AG09319 (cell line): ENCODE measurements at places on chromosomes 12 and 14.

DNA sequence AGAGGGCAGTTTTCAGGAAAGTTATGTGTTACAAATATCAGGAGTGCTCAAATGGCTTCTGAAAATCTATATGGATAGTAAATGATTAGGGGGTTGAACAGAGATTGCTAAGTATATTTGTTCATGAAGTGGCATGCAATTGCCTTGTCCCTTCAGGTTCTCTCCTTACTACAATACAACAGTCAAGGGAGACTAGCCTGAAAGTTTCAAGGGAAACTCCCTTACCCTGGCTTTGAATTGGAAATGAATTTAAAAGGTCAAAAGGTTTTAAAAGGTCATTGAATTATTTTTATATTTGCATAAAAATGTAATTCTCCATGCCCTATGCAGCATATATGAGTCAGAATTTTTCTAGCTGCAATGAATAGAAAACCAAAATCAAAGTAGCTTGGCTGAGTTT, 253.1 kb upstream of the SYT1 start:
- no peak for DNase-seq

GRCh38 chr12:33180918-33181317, 258.7 kb downstream of the SYT10 start:
- DNase-seq: no peak

DNA sequence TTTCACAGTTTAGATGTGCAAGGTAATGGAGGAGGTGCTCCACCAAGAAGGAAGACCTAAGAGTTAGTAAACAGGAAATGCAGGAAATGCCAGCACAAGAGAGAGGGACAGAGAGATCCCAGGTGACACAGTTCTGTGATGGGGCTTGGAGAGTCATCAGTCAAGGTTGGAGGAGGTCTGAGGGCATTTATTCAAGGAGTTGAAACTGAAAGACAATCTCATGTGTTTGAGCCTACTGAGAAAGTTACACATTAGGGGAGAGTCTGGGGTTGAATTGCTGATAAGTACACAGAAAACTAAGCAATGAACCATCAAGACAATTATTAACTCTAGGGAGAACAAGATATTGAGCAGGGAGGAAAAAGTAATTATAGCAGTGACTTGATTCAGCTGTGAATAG, 138.5 kb downstream of the ANO6 start:
- no peak for DNase-seq

DNA sequence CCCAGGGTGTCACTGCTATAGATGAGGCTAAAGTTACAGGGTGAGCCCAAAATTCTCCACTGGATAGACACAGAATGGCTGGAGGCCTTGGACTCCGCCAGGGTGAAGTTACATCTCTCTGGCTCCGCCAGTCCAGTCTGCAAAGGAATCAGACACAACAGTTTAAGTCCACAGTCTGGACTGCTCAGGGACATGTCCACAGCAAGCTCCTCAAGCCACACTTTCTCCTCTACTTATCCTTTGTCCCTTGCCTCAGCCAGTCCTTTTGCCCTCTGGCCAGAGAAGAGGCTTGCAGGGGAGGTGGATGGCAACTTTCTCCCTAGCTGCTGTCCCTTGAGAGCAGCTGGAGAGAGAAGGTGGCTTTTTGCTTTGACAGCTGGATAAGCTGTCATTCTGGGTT, 28.0 kb downstream of the PTPRB start:
- no peak for DNase-seq

DNA sequence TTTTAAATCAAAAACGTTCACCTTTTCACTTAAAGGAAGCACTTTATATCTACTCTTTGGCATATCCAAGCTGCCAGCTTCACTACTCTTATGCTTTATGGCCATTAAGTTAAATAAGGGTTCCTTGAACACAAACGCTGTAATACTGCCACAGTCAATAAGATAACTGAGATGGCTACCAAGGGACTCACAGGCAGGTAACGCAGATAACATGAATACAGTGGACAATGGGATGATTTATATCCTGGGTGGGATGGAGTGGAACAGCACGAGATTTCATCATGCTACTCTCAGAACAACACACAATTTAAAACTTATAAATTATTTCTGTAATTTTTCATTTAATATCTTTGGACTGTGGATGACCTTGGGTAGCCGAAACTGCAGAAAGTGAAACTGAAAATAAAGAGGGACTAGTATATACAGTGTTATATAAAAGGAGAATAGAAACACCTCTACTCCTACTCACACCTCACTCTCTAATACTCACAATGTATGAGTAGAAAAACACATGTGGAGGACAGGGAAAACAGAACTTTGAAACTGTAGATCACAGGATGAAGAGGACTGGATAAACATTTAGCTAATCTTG, 367.3 kb downstream of the C12orf50 start:
- no peak for DNase-seq

DNA sequence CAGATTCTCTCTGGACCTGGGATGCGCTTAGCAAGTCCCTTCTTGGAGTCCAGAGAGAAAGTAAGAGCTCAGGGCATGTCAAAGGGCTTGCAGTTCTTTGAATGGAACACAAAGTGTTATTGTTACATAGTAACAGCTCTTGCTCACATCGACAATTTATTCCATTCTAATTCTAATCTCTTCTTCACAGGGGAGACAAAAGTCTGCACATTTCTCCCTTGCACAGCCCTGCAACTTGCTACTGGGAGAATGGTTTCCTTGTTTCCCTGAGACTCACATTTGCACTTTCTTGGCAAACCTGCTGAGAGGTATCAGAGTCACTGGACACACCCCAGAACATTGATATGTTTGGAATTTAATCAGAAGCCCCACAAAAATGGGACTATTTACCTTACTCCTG, 209.9 kb upstream of the IGF1 start:
- DNase-seq: no peak

- DNase-seq: no peak
These were observed 2.0 kb upstream of the AP1G2 start for GRCh38 chr14:23569443-23570151.

DNA sequence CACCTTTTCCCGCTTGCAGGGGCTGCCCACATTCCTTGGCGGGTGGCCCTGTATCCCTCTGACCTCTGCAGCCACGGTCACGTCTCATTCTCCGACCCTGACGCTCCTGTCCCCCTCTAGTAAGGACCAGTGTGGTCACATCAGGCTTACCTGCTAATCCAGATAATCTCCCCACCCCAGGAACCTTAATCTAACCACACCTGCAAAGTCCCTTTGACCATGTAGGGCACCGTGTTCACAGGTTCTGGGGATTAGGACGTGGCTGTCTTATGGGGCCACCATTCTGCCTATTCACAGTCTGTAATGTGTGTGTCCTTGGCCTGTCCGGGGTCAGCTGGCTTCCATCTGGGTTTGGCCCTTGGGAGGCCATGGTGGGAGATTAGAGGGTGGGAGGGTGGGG, 368.9 kb downstream of the AACS start:
- DNase-seq: no peak

- DNase-seq: no peak
These were observed 57.5 kb upstream of the TMEM263 start for GRCh38 chr12:106897981-106898901.

- DNase-seq: no peak
These were observed 42.6 kb upstream of the BCL11B start for GRCh38 chr14:99314623-99315022.

DNA sequence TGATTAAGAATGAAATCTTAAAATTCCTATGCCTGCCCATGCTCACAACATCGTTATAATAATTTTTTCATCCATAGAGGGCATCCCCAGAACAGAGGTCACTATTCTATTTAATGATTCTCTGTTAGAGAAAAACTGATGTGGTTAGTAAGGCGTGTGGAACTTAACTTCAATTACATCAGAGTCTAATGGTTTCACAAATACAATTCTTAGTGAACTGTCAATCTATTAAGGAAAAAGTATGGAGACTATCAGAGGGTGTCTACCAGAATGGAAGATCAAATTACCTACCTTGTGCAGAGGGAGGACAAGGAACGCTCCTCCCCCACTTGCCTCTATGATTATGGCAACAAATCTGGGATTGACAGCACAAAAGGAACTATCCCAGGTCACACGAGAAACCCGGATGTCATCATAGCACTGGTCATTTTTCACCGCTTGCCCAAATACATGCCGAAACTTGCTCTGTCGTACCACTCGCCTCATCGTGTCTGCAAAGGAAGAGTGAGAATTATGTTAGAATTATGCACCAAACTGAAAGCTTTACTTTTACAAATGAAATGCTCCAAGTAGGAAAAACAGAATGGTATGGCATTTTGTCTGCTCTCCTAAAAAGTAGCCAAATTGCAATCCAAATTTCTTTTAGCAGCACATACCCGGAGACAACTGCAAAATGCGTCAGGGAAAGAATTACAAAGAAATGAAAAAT, 30.3 kb downstream of the CORO1C start:
- DNase-seq: no peak

DNA sequence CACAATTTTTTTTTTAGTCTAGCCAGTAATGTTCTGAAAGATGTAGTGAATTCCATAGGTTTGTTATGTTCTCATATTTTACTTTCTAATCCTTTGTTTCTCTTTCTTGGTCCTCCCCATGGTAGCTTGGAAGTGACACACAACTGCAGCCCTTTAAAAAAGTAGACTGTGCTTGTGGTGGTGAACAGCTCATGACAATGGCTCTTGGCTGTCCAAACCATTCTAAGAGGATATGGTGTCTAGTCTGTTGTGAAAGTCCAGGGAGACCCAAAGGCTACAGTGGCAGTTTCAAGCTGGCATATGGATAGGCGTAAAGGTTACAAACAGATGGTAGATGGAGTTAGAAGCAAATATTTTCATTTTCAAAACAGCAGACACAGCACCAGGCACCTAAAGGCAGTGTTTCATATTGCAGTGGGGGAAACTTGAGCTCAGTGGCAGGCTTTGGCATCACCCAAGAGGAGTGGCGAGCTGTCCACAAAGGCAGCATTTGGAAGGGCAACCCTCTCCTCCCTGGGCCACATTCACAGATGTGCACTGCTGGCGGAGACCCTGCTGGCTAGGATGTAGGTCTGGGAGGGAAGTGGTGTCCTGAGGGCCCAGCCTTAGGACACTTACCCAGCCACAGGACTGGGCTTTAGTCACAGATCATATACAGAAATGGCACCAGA, 102.1 kb downstream of the DYRK2 start:
- no peak for DNase-seq

GRCh38 chr12:29281371-29282005, 99.5 kb downstream of the ERGIC2 start:
- no peak for DNase-seq

- DNase-seq: no peak
These were observed 1015.8 kb upstream of the SEL1L start for GRCh38 chr14:82549306-82549990.

DNA sequence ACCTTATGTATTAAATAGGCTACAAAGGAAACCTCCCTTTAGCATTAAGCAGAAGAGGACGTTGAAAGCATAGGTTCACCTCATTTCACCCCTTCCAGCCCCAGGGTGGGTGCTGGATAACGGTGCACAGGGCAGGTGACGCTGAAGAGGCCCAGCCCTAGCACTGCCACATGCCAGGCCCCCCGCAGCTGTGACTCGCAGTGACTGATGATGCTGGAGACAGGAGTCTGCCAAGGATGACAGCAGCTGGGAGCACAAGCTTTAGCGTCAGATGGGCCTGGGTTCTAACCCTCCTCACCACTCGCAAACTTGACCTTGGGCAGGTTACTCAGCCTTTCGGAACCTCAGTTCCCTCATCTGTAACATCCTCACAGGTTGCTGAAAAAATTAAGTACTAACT, 76.7 kb downstream of the TBK1 start:
- DNase-seq: no peak

DNA sequence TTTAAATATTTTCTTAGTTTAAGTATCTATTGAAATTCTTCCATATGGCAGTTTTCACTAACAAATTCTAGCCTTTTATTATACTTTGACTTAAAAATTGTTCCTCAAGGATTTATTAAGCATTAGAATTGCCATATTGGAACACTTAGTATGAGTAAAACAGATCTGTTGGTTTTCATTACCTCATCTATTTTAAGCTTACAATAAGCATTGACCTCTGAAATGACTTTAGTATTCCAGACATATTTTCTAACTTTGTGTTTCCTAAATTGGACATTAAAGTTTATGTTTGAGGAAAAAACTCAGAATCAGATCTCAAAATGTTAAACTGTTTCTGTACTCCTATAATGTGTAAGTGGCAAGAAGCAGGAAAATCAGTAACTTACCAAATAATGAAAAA, 48.4 kb downstream of the CSRP2 start:
- no peak for DNase-seq

- DNase-seq: no peak
These were observed 271.4 kb upstream of the NPAS3 start for GRCh38 chr14:32667287-32667686.

GRCh38 chr12:33587354-33587753, 147.7 kb upstream of the SYT10 start:
- no peak for DNase-seq

DNA sequence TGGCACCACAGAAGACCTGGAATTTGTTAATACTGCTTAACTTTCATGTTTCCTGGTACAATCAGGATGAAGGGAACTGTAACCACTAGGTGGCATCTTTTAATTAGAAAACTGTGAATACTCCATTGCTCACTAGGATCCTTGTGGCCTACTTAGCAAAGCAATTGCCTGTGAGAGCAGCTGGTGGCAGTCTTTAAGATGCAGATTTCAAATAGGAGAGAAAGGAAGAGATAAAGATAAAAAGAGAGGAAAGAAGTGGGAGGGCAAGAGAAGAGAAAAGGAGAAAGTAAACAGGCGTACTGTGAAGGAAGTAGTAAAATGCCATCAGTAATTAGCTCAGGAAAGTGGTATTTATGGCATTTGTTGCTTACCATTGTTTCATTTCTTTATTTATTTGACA, 114.5 kb downstream of the RAD51B start:
- DNase-seq: peak; percentile 66

- DNase-seq: no peak
These were observed 62.1 kb upstream of the TRIM9 start for GRCh38 chr14:51157012-51157411.

- DNase-seq: no peak
These were observed 19.2 kb downstream of the SIVA1 start for GRCh38 chr14:104771918-104772706.

GRCh38 chr12:132695431-132695830, 8.0 kb downstream of the PXMP2 start:
- no peak for DNase-seq

DNA sequence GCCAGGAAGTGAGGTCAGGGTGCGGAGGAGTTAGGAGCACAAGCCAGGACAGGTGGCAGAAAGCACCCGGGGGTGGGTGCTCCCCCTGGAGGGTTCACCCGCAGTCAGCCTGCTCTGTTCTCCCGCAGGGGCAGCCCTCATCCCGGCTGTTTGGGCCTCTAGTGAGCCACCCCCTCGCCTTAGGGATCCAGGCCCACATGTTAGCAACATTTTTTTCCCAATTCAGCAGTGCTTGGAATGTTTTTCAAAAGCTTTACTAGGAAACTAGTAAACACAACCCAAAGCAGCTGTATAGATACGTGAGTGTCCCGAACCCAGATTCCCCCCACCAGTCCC, 28.5 kb upstream of the NXPH4 start:
- no peak for DNase-seq
